ENCODE measurements at places on chromosomes 3 and 15.
A peak's percentile ranks its signal among the peaks of the same experiment; 100 is the strongest.

DNA sequence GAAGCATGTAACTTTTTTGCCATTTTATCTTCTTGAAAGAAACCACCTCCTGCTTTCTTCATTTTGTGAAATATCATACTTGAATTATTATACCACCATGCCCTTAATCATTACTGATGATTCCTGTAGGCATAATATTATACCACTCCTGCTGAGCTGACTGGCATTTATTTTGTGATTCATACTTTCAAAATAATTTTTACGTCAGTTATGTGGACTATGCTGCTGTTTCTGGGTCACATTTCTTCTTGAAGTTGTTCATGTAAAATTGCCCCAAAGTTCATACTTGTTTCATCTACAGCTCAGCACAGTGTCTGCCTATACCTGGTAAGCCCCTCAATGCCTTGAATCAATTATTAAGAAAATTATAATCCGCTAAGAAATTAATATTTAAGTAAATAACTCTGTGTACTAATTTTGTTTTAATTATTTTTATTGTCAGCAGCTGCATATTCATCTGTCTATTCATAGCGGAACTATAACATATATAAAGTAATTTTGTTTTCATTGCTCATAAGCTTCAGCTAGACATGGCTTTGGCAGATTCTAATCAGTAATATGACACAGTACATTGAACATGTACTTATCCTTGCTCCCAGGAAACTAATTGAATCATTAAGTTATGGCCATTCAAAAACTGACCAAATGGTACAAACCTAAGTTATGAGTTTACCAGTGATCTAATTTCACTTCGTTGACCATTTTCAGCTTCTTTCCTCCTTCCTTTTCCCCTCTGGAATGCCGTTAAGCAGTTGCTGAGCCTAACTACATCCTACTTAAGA lies 160.0 kb downstream of the NAALADL2 start:
- no peak for DNase-seq

DNA sequence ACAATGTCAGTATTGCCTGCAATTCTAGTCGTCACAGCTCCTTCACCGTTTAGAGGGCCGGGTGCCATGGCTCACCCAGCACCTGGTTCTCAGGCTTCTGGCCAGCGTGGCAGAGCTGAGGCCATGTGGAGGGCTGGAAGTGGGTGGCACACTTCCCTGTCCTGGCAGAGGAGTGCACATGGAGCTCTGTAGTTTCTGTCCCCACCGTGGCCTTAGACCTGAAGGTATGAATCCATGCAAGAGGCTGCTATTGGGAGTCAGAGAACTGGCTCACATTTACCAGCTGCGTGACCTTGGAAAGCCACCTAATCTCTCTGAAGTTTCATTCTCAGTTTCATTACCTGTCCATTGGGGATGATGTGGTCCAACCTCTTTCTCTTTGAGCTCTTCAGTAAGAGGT lies 22.2 kb downstream of the EPHB1 start:
- no peak for DNase-seq

- DNase-seq: no peak
These were observed 36.2 kb downstream of the RBPMS2 start for GRCh38 chr15:64739156-64739555.

- DNase-seq: no peak
These were observed 172.7 kb downstream of the GHSR start for GRCh38 chr3:172275586-172275985.

GRCh38 chr3:184066211-184066610 lies 13.4 kb downstream of the HTR3C start:
- DNase-seq: no peak

- no peak for DNase-seq
These were observed 121.7 kb upstream of the TPM1 start for GRCh38 chr15:62920682-62921502.

GRCh38 chr3:173553635-173554280 lies 156.2 kb downstream of the NLGN1 start:
- DNase-seq: no peak

- no peak for DNase-seq
These were observed 89.3 kb downstream of the CHD2 start for GRCh38 chr15:92989470-92989869.

DNA sequence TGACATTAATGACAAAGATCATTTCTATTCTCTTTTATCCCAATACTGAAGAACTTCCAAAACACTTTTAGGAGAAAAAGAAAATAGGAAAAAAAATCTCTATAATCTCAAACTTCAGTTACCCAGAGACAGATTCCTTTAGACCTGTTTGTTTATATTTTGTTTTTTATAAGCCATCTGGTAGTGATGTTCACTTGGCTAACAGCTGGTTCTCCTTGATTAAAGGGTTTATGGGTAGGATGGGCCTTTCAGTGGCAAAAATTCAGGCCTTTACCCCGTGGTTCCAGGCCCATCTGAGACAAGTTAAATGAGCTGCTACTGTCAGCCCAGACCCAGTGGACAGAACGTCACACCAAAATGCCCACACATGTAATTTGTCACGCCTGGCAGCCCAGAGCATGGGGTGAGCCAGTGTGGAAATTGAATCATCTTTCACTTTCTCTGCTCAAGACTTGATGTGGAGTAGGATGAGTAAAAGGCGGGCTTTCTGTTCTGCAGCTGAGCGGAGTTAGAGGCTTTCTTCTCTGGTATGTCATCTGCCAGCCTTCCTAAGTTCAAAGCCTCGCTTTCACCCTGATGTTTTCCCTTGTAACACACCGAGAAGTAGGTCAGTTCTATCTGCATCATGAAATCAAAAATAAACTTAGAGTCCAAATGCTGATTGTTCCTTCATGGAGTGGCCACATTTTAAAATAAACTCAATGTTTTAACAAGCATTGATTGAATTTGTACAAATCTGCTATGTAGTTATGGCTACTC lies 62.5 kb upstream of the SKOR1 start:
- no peak for DNase-seq

GRCh38 chr3:101819649-101820206 lies 29.6 kb upstream of the NFKBIZ start:
- DNase-seq: no peak

DNA sequence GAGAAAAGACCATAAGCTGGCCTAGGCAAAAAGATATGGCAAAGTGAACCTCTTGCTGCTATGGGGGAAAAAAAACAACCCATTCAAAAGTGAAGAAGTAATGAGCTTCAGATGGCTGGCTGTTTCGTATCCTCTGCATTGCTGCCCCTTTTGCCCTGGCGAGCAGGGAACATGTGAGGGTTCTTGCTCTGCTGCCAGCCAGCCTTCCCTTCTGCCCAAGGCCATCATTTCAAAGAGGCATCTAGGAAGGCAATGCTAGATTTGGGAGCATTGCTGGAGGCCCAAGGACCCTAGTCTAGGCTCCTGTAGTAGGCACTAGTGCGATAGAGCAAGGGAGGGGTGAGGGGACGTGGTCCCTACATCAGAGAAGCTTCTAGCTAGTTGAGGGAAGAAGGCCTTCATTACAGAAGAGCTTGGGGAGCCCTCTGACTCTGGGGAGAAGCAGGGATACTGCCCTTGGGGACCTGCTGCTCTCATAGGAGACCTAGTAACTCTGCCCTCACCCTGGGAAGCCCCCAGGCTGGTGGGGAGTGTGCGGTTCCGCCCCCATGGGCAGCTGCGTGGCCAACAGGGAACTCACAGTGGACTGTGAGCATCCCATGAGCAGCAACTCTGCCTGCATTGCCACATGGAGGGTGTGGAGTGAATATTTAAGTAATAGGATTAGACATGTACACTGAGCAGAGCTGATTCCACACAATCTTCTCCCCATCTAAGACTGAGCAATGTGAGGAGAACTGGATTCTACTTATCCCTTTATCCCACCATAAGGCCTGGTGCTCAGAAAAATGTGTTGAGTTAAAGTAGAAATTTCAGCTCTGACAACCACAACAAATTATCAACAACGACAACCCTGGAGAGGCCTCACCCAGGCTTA lies 21.3 kb downstream of the ITGA11 start:
- no peak for DNase-seq

- peak; percentile 9 for DNase-seq
These were observed 790 bp downstream of the RAB5A start for GRCh38 chr3:19947549-19948225.

DNA sequence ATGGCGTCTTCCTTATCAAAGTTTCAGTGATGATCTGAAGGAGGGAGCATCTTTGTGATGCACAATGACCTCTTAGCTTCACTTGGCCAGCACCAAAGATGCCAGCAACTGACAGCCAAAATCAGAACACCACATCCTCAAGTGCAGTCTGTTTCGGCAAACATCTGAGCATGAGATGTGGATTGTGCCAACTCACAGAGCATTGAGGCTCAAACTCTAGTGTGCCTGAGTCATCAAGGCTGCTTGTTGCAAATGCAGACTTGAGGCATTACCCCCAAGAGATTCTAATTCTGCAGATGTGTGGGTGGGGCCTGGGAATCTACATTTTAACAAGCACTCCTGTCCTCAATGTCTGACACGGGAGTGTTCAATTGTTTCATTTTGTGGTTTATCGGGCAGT lies 35.8 kb downstream of the ABHD5 start:
- DNase-seq: no peak

- DNase-seq: no peak
These were observed 3.9 kb upstream of the DNASE1L3 start for GRCh38 chr3:58214484-58215316.

GRCh38 chr15:68939501-68939900 lies 9.2 kb downstream of the SPESP1 start:
- DNase-seq: no peak

DNA sequence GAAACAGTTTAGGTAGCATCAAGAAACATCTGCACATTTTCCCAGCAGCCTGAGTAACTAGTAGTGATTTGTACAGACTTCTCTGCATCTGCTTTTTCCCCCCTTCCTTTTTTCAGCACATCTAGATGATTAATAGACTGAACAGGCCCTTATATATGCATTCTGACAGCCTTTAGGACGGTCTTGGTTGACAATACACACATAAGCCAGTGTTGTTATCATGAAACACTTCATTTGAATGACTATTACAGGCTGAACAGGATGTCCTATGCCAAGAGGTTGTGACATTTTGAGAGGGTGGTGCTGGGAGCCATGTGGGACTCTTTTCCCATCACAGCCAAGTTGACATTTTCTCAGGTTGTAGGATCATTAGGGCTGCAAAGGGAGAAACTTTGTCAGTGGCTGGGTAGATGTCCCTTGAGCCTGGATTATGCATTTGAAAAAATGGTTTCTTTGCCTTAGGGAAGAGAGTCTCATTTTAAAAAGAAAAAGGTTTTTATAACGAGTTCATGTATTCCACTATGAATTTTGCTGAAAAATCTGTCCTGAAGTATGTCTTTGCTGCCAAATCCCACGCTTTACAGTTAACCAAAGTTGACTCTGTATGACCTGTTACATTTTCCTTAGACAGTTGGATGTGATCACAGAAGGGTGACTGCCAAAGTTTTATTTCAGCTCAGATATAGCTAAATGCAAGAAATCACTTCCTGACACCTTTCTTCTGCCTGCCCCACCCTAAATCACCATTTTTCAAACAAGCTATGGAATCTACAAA lies 73.7 kb downstream of the FILIP1L start:
- DNase-seq: no peak

DNA sequence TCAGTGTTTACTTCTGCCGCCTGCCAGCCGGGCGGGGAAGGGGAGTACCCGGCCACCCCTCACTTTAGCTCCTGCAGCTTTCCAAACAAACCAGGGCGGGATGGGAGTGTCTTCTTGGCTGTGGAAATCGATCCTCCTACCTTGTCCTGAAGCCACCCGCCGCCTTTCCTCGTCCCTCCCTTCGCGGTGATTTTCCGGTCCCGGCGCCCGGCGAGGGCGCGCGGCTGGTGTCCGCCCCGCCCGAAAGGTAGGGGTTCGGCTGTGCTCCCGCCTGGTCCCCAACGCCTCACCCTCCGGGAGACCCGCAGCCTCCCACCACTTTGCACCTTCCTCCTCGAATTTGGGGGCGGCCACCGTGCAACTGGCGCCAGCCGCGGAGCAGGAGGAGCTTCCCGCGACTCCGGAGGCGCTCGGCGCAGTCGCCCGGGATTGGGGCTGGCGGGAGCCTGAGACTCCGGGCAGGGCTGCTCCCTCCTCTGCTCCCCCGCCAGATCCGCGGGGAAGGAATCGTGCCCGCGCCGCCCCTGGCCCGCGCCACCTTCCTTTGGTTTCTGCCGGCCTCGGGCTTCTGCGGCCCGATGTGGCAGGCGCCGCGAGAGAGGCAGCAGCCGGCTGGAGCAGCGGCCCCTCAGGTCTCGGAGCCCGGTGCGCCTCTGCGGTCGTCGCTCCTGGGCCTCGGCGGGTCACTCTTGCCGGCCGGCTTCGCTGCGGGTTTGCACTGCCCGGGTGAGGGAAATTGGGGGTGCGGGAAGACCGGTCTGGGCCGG lies 30.7 kb upstream of the ST3GAL6 start:
- DNase-seq: no peak
